ENCODE measurements at places on chromosomes 2 and 18.

DNA sequence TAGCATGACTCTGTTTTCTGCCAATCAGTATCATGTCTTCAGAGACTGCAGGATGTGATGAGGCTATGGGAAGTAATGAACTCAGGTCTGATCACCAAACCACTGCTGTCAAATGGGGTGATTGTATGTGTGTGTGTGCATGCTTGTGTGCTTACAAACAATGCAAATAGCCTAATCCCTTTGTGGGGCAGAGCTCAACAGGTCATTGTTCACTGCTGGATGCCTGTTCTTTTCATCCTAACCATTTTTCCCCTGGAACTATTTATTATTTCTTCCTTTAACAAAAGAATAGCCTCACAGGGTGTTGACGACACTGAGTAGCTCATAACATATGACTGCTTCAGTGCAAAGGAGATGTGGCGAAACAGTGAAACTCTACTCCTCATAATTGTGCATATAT is 55.9 kb downstream of the NXPH2 start:
- DNase-seq, result no peak

- DNase-seq, result no peak
These were observed at the start of gene XDH for GRCh38 chr2:31414601-31415241. Gene XDH (minus strand): TSS chr2:31414742. CDS start chr2:31414666, 76 bp downstream.

GRCh38 chr2:206831442-206831995 is 66.1 kb downstream of the FASTKD2 start:
- no peak for DNase-seq

DNA sequence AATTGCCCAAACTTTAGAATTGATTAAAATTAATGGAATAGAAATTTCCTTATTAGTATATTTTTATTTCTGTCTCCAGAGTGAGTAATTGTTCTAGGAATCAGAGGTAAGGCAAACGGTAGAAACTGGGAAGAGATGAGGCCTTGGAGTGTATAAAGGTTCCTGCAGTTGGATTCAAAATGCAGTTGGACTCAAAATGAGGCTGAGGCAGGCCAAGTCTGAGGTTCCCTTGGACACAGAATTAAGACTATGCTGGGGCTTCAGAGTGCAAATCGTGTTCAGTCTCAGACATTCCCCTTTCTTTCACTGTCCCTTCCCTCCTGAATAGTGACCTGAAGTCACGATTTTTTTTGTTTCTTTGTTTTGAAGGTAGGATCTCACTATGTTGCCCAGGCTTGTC is 746.9 kb upstream of the NRXN1 start:
- DNase-seq, result no peak

- no peak for DNase-seq
These were observed 23.4 kb downstream of the ACSL3 start for GRCh38 chr2:222884114-222884771.

GRCh38 chr2:145563741-145564615 is 1044.1 kb upstream of the ZEB2 start:
- DNase-seq, result no peak

DNA sequence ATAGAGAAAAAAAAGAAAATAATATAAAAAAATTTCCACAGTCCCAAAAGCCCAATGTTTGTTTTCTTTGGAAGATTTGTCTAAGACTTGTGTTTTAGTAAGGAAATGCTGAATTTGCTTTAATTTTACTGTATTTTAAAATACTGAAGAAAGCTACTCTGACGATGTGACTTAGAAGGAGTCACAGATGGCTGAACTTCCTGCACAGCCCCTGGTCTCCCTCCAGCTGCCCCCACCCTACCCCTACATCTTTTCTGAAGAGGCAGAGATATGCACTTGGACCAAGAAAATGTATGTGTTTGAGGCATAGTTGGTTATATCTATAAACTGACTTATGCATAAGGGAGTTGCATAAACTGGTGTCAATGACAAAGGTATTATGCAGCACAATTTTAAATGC is 172.3 kb downstream of the CDH2 start:
- DNase-seq, result no peak

DNA sequence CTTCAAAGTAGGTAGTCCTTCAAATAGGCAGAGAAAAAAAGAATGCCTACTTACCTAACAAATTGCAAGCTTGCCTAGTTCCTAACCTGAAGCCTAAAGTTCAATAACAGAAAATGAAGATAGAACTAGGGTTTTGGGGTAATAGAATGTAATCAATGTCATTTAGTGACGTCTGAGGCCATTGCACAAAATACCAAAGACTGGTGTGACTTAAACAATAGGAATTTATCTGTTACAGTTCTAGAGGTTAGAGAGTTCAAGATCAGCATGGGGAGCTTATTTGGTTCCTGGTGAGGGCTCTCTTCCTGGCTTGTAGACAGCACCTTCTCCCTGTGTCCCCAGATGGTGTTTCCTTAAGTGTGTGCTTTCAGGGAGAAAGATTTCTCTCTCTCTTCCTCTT is 4.7 kb upstream of the NPC1 start:
- no peak for DNase-seq

GRCh38 chr2:143891879-143892308 is 628.0 kb downstream of the ZEB2 start:
- DNase-seq, result no peak

- no peak for DNase-seq
These were observed 8.3 kb downstream of the ARHGAP28 start for GRCh38 chr18:6737833-6738232.

DNA sequence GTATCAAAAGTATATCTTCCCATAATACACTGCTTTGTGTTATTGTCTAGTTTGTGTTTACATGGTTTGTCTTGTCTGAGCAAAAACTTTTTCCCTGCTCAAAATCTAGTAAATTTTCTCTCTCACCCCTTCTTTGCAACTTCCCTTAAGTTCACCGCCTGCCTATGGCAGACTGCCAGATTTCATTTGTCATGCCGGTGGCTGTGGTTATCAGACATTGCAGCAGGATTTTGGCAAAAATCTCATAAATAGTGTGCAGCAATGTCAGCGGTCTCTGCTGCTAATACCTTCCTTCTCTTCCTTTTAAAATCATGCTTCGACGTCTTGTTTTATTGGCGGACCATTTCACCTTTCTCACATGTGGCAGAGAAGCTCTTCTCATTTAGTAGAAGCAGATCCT is 45.6 kb upstream of the TMEM178A start:
- DNase-seq, result no peak

DNA sequence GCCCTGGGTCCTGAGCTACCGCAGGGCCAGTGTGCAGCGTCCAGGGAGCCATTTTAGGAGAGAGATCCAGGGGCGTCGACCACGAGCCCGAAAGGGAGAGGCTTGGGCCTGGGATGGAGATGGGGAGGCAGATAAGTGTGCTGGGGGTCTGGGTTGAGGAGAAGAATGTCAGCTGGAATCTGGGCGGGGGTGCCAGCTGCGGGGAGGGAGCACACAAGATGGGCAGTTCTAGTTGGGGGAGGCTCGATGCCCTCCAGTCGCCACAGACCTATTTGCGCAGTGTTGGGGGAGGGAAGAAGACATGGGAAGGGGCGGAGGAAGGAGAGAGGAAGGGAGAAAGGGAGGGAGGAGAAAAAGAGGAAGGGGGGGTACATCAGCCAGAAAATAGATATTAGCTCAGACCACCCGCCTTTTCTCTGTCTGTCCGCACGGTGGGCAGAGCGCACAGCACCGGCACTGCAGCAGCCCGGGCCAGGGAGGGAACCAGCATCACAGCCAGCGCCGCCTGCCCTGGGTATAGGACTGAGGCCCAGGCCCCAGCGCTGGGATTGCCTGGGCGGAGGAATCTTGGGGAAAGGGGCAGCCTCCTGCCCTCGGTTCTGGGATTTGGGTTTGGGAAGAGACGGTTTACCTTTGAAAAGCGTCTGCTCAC is 1.9 kb upstream of the HOXD11 start:
- DNase-seq, result no peak

GRCh38 chr2:193253014-193253530 is 1058.3 kb upstream of the TMEFF2 start:
- no peak for DNase-seq

DNA sequence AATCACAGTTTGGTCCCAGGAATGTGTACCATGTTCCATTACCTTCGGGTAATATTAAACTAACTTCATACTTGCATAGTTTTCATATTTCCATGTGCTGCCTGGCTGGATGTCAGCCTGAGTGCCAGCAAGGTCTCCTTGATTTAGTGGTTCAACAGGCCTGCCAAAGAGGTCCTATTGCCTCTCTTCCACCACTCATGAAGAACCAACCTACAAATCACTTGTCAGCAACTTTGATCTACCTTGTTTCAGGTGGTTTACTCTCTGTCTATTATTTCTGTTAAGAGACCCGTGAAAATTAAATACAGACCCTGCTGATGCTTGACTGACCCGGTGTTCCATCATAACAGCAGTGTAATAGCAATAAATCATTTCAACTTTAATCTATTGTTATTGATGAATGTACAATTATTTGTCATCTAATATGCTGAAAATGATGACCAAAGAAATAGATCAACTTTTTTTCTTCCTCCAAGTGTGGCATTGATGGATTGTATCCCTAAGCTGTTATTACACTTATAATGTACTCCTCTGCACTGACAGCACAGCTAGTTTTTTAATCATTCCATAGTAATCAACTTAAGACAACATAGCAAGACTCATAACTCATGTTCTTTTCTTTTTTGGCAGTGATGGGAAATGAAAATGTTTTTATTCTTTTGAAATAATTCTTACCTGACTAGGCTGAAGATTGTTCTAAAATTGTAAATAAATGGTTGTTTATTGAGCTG is 1220.2 kb upstream of the ACVR2A start:
- DNase-seq, result no peak

GRCh38 chr2:170324640-170325046 is 146.7 kb downstream of the MYO3B start:
- peak; percentile 11 for DNase-seq

DNA sequence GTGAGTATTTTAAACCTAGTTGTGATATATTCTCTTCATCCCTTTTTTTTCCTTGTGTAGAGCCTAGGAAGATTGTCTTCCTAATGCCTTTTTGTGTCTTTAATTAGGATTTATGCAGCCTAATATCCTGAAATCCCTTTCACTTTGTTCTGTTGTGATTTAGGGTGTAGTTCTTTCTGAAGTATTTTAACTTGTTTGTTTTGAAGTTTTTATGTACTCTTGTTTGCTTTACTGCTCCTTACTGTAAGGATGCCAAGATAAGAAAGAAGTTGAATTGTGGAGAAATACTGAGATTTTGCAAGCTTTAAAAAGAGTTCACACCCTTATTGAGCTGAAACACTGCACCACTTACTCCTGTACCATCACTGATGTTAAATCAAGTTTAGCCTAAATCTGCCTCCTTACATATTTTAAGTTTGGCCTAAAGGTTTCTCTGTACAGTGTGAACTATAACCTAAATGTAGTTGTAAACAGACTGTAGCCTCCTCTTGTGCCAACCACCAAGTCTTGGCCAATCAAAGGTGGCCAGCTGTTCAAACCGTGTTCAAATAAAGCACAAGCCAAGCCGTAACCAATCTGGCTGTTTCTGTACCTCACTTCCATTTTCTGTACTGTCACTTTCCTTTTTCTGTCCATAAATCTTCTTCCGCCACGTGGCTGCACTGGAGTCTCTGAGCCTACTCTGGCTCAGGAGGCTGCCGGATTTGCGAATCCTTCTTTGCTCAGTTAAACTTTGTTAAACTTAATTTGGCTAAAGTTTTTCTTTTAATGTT is 17.7 kb upstream of the ACOXL start:
- DNase-seq, result no peak

DNA sequence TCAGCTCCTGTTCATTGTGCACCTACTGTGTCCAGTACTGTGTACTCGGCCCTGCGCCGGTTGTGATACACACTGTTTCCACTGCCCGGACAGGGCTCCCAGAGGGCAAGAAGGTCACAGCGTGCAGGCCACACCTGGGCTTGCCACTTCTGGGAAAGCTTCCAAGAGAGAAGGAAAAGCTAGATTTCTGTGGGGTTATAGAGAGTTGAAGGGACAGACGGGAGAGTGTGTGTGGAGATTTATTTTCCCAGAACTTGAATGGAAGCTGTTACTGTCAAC is 3.8 kb upstream of the CNDP1 start:
- DNase-seq, result no peak

- no peak for DNase-seq
These were observed 6.2 kb downstream of the RAMP1 start for GRCh38 chr2:237865623-237866041.

DNA sequence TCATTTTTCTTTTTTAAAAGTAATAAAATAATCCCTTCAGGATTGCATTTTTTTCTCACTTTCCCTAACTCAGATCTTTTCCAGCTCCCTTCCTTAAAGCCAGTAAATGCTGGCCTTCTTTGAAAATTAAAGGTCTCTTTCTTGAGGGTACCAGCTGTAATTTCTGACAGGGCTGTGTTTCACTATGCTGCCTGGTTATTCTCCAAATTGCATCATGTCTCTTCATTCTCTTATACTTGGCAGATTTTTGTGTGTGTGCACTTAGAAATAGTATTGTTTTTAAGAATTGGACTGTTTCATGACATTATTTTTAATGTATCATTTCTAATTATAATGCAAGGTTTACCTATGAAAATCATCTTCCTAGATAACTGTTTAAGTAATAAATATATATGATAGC is 72.0 kb upstream of the EPB41L5 start:
- no peak for DNase-seq

DNA sequence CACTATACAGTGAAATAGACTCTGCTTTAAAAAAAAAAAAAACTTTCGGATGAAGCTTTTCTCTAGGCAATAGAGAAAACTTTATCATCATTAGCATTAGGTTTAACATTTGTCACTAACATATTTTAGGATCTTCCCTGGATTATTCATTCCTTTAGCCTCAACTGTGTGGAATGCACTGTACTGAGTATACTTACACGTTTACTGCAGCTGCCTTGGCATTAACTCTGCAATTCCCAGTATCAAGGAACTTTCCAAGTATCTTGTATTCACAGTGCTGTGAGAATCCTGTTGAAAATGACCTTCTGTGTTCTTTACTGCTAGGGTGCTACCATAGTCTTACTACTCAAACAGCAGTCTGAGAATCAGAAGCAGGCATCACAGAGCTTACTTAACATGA is 328.2 kb upstream of the COL3A1 start:
- DNase-seq, result no peak

DNA sequence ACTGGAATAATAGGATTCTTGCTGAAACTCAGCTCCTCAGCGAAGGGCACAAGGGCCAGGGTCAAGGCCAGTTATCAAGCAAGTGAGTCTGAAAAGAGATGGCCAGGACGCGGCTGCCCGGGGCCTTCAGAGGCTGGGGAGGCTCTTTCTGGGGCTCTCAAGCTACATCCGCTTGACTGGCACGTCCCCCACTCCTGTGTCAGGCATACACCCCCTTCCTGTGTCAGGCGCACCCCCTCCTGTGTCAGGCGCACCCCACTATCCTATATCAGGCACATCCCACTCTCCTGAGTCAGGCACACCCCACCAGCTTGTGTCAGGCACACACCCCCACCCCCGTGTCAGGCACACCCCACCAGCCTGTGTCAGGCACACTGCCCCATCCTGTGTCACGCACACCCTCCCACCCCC is 91.8 kb downstream of the TPO start:
- DNase-seq, result no peak

DNA sequence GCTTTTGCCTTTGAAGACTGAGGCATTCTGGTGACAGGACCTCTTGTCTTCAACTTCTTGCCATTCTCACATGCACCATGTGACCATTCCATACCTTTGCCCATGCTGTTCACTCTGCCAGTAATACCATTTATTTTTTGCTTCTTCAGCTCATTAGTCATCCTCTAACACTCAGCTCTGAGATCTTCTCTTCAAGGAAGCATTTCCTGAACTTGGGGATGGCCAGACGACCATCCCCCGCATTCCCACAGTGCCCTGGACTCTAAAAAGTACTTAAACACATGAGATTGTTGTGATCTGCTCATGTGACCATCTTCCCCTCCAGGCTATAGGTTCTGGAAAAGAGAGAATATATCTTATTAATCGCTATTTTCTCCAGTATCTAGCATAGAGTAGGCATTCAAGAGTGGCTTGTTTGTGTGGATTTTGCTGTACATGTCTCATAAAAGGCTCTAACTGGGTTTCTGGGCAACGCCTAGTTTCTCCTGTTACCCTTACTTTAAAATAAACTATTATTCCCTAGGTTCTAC is 33.9 kb downstream of the PAX3 start:
- DNase-seq, result no peak

All from hypothalamus (tissue), 51 donors.